ENCODE measurements at places on chromosomes 2 and 18.
A peak's percentile ranks its signal among the peaks of the same experiment; 100 is the strongest.

GRCh38 chr18:45376193-45376592 lies 239.1 kb upstream of the SLC14A2 start:
- no peak for DNase-seq

DNA sequence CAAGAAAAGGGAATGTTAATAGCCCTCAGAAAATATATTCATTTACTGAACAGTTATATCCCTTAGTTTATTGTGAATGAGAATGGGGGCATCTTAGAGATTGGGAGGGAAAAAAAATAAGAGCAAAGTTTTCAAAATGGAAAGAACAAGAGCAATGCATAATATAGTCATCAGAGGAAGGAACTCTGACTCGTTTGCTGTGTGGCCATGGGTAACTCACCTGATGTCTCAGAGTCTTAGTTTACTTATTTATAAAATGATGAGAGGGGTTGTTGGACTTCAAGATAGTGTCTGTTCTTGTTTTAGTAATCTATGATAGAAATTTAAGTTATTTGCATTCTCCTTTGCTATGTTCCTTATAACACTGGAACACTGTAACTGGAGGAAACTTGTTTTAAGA lies 70.7 kb downstream of the EML4 start:
- no peak for DNase-seq

GRCh38 chr2:6497048-6497447 lies 368.7 kb downstream of the CMPK2 start:
- DNase-seq: no peak

DNA sequence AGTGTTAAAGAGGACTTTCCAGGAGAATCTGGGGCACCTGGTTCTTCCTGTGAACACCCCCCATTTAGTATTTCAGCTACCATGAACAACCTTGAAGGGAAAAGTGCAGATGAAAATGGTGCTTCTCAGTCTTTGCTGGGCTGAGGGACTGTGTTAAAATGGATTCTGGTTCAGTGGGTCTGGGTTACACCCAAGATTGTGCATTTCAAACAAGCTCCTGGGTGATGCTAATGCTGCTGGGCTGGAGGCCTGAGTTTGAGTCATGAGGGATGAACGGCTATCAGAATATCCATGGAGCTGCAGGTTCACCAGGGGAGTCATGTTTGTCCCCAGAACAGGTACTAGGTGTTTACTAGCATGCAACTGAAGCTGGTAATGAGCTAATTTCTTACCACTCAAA lies 24.0 kb downstream of the MRPL44 start:
- no peak for DNase-seq

DNA sequence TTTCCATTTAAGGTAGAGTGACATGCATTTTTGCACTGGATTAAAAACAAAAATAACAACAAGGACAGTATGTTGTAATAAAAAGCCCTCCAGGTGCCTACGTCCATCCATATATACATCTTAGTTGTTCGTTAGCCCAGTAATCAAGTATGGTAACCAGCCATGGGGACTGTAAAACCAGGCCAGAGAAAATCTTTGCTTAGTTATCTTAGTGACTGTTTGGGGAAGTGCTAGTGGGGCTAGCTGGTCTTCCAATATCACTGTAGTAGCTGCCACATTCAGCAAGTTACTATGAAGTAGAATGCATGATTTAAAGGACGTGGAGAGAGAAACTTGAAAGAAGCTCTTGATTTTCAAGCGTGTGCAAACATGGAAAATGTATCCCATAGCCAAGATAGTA lies 95.9 kb upstream of the STON1 start:
- no peak for DNase-seq

- peak; percentile 72 for DNase-seq
Measured at GRCh38 chr2:205836477-205837221, 154.3 kb downstream of the NRP2 start.

GRCh38 chr2:133413863-133414262 lies 154.4 kb downstream of the NCKAP5 start:
- DNase-seq: no peak

- peak; percentile 82 for DNase-seq
Measured at GRCh38 chr2:191462370-191462769, 215.6 kb upstream of the NABP1 start.

- peak; percentile 79 for DNase-seq
Measured at GRCh38 chr2:174395969-174396630, 570 bp downstream of the SCRN3 start.

DNA sequence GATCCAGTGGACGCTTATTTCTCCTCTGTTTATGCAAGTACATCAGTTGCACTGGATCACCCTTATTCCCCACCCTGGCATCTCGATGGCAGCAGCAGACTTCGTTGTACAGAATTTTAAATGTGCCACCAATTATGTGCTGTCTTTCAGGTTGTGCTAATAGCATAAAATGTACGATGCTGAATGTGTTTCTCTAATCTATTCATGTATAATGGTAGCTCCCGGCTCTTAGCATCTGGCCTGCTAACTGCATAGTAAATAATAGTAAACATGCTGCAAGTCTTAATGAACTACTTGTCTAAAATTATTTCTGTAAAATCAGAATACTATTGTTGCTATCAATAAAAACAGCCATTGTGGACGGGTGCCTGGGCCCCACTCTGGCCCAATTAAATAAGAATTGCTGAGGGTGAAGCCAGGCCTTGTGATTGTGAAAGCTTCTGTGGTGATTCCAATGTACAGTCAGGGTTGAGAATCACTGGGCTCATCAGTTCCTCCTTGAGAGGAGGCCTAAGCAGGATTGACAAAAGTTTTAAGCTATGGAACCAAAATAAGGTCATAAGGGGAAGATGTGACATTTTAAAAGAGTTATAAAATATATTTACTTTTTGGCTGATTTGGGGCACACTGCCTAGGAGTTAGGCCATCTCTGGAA lies 14.4 kb upstream of the MYO3B start:
- no peak for DNase-seq

DNA sequence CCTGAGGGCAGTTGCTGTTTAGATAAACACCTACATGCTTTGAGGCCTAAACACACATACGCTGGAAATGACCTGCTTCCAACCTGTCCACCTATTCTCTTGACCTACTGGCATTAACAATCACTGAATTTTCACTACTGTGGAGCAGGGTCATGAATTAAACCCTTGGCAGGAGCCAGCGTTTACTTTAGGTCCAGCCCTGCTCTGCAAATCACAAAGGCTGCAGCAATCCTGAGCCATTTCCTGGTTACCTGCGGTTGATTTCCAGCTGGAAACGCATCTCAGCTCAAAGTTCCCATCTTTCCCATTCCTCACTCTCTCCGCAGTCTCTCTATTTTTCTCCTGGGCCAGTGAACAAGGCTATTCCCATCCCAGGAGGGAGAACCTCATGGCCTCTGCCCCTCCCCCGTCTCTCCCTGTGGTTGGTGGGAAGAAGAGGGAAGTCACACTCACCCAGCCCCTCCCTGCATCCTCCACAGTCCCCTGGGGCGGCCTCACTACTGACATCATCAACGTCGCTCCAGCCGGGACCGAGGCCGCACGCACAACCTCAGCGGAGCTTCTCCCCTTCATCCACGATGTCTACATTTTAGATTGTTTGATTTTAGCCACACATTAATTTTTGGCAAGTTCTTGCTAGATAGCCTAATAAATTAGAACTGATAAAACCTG lies 84.5 kb upstream of the SNTG2 start:
- DNase-seq: no peak

DNA sequence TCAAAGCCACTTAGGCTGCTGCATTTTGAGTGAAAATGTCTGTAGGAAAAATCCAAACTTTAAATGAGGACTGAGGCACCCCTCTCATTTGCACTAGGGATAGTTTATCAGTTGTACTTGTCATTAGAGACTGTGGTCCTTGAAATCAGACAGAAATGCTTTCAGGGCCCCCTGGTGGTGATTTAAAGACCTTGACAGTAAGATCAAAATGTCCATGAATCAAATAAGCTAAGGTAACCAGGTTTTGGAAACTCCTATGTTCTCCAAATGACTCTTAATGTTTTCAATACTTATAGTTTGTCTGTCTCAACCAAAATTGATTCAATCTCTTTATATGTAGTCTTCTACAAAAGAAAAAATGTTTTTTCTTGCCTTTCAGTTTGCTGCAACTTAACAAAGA lies 28.8 kb upstream of the DDX18 start:
- DNase-seq: peak; percentile 18

- DNase-seq: no peak
Measured at GRCh38 chr2:46119453-46119852, 177.8 kb upstream of the EPAS1 start.

DNA sequence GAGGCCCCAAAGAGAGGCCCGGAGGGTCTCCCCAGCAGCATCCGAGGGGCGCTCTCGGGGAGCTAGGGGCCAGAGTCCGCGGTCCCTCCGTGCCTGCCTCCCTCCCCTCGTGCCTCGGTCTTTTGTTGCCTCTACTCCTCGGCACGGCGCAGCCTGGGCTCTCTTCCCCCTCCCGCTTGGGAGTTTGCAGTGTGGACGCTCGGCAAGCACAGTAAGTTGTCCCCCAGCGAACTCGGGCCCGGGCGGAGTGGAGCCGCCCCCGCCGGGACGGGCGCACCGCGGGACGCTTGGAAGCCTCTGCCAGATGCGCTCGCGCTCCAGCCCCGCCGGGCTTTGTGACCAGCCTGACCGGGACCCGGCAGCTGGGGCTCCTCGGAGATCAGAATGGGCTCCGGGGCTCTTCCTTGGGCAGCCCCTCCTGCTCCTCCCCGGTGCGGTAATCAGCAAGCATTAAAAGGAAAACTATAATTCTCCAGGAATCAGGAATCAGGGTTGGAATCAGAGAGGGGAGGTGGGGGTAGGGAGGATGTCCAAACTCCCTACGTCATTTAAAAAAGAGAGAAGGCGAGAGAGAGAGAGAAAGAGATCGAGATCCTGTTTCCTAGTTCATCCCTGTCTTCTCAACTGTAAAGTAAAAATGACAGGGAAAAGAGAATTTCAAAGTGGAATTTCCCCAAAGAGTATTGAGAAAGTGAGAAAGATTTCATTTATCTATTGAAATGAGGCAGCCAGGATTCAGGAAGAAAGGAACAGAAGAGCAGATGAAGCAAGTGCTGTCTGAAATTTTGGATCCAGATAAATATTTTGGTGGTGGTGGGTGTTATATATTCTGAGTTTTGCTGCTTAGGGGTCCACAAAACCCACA lies 786 bp upstream of the TMEM200C start:
- DNase-seq: peak; percentile 67

GRCh38 chr18:30709595-30709994 lies 332.9 kb downstream of the DSC3 start:
- DNase-seq: no peak

- no peak for DNase-seq
Measured at GRCh38 chr2:182887753-182888415, 21.4 kb upstream of the FRZB start.

DNA sequence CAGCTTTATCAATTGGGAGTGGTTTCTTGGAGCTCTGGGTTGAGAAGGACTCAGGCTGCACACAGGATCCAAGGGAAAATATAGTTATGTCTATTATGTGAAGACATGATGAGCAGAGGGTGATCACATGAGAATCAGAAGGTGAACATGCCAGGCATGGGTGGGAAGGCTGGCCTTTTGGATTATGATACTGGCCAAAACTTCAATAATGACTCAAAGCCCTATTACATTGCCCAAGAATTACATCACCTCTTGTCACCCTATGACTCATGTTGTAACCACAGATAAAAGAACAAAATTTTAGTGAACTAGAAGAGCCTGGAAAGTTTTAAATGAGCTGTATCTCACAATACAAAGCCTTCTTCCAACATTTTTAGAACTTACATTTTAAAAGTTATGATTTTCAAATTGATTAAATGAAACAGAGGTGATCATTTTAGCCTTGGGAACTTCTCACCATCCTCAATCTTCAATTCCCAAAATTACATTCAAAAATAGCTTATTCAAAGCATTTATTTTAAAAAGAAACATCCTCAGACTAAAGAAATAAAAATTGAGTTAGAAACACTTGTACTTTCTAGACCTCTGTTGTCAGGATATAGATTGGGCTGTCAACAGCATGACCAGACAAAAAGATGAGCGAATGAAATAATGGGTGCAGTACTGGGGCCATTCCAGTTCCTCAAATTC lies 428.3 kb downstream of the MBD2 start:
- no peak for DNase-seq

- DNase-seq: no peak
Measured at GRCh38 chr2:42046819-42047487, 868 bp upstream of the PKDCC start.

GRCh38 chr2:240155745-240156390 lies 15.4 kb upstream of the OTOS start:
- no peak for DNase-seq

DNA sequence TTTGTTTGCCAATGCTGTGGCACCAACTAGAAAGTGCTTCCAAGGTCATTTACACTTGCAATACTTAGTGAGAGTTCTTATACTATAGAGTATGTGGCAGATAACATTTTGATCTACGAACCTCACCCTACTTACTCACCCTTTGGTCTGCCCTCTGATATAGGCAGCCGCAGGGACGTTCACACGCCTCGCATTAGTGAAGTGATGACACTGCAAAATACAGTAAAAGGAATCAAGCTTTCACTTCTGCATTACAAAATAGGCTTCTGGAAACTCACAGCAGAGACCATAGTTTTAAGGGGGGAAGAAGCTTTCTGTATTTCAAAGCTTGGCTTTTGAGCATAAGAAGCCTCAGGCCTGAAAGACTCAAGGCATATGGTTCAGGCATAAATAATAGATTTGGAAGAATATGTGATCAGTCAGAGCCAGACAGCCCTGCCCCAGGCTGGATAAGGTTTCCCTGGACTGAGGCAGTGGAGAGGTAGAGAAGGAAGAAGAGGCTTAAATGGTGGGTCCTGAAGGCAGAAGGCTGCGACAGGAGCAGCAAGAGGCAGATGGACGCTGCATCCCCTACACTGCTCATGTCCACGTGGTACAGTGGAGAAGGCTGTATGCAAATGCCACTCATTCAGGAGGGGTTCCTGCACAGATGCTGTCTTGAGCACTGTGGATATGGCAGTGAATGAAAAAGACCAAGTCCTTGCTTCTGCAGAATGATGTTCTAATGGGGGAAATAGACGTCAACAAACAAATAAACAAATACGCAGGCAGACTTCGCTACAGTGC lies 63.1 kb downstream of the FECH start:
- DNase-seq: peak; percentile 39

DNA sequence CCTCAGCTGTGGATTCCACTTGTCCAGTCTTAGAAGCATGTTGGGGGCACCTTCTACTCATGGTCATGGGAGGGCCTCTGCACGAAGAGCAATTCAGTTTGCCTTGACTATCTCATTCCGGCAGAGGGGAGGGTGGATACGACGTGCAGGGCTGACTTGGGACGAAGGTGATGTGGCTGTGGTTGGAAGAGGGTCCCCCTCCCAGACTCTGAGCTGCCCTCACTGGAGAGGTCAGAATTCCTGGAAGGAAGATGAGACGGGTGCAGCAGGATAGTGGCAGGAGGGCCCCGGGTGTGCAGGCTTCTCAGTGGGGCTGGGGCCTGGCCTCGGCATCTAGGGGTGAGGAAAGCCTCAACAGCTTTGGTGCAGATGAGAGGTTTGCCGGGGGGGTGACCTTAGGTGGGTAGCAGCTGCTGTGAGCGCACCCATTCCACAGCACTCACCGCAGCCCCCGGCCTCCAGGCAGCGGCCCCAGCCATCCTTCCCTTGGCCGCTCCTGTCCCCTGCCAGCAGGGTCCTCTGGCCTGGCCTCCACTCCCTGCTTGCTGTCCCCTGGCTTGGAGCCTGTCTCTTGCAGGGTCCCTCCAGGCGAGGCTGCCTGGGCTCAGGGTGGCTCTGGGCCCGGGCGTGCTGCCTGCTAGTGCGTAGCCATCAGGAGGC lies 3.2 kb downstream of the RNPEPL1 start:
- DNase-seq: no peak

- DNase-seq: no peak
Measured at GRCh38 chr18:13005289-13005688, 14.1 kb downstream of the CEP192 start.

- no peak for DNase-seq
Measured at GRCh38 chr2:231190531-231191197, 7.8 kb upstream of the ARMC9 start.

- DNase-seq: no peak
Measured at GRCh38 chr2:69828938-69829255, 563 bp upstream of the GMCL1 start.

All from NCI-H526 (cell line).